PC-3 (cell line): ENCODE measurements at places on chromosomes 7 and 10.

DNA sequence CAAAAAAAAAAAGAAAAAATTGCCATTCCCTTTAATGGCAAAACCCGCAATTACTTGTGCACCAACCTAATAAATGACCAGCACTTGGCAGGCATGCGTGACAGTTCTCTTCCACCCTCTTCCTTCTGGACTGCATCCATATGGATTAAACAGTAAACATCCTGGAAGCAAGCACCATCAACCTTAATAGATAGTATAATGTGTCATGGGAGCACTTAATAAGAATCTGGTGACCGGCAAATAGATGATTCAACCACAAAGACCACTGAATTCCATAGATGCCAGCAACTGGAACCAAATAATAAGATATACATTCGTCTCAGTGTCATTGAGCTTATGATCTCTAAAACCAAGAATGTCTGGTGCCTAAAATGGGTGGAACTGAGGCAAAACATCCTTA is 610.2 kb downstream of the CALN1 start:
- no peak for DNase-seq

GRCh38 chr7:103576641-103577040 is 130.6 kb upstream of the SLC26A5 start:
- DNase-seq: no peak

DNA sequence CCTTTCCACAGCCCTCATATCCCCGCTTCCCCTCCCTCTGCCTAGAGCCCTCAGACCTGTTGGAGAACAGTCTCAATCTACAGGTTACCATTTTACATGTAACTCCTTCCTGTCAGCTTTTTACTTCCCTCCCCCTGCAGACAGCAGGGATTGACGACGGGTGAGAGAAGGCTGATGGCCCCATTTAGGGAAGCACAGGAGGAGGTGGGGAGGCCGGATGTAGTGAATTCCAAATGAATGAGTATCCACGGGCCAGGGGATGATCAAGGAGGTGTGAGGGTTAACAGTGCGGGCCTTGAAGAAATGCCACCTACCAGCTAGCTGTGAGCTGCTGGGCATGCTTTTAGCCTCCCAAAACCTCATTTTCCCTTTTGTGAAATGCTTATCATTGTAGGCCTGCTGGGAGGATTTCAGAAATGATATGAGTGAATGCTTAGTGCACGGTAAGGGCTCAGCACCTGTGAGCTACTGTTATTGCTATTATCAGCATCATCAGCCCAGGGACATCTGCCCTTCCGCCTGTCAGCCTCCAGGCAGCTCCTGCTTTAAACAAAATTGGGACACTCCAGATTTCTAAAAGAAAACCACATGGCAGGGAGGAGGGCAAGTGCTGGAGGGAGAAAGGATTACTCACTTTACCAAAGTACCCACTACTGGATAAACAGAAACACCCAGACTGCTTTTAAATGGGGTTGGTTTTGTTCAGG is 6.5 kb upstream of the NANOS1 start:
- peak; percentile 82 for DNase-seq

DNA sequence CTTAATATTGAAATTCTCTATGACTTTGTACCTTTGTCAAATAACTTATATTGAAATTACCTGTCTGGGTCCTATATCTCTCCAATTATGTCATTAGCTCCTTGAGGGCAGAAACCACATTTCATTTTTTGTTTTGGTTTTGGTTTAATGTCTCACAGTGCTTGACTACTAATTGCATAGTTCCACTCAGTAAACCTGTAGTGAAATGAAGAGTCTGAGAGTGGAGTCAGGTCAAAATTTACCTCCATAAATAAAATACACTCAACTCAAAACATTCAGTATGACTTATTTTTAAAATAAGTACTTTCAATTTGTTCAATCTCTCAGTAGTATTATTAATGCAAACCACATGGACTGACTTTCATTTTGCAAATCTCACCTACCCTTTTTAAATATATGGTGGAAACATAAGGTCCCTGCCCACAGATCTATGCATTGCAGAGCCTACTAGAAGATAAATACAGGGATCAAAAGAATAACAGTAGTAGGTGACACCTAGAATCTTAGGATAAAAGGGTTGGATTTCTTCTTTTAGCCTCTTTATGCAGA is 32.5 kb downstream of the PDE1C start:
- DNase-seq: no peak

DNA sequence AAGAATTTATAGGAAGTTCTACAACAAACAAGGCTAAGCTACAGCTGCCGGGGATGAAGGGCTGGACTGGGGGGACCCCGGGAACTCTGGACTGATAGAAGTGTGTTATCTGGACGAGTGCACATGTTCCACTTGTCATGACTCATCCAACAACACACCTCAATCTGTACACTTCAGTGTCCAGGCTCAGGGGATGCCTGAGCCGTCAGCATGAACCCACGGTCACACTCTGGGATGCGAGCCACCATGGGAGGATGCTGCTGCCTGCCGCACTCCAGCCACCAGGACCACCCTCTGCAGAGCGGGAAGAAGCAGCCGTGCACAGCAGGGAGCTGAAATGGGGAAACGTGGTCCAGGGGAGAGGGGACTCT is 67.5 kb downstream of the MAD1L1 start:
- DNase-seq: no peak

GRCh38 chr10:79022565-79023230 is 46.1 kb upstream of the ZMIZ1 start:
- peak; percentile 63 for DNase-seq

GRCh38 chr10:58438340-58438871 is 53.2 kb downstream of the TFAM start:
- DNase-seq: peak; percentile 66

- no peak for DNase-seq
These were observed 94.2 kb upstream of the CXCL12 start for GRCh38 chr10:44478876-44479705.

GRCh38 chr7:137360087-137360679 is 16.6 kb upstream of the PTN start:
- DNase-seq: peak; percentile 15

DNA sequence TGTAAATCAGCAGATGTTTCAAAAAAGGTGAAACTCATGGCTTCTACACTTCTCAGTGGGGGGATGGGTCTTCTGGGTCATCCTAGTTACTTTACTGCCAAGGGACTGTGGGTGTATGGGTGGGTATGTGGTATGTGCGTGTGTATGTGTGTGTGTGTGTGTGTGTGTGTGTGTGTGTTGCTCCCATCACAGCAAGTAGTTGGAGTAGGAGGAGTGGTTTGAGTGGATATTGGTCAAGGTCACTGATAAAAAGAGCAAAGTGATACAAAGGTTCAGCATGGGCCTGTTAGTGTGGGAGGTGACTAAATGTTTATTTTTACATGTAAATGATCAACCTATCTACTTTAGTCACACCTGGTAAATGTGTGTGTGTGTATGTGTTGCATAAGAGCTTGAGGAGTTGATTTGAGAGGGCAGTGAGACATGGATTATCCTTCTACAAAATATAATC is 11.8 kb upstream of the COBL start:
- no peak for DNase-seq

- no peak for DNase-seq
These were observed 31.4 kb upstream of the DLX6 start for GRCh38 chr7:96973986-96974385.

DNA sequence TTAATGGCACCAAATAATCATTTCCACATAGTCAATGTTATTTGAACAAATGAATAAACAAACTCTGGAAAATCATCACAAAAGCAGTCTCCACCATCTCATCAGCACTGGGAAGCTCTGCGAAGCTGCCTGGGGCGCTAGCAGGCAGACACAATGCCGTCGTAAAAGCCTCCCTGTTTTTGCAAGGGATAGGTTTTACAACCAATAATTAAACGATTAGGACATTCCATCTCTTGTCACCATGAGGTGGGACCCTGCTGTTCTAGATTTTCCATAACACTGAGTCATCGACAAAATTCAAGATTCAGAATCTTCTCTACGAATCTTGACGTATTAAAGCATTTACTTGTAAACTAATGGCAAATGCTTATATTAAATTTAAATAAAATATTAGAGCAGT is 172.8 kb upstream of the AKR1E2 start:
- DNase-seq: no peak

- DNase-seq: peak; percentile 69
These were observed 494.0 kb downstream of the TNS3 start for GRCh38 chr7:47087866-47088265.

DNA sequence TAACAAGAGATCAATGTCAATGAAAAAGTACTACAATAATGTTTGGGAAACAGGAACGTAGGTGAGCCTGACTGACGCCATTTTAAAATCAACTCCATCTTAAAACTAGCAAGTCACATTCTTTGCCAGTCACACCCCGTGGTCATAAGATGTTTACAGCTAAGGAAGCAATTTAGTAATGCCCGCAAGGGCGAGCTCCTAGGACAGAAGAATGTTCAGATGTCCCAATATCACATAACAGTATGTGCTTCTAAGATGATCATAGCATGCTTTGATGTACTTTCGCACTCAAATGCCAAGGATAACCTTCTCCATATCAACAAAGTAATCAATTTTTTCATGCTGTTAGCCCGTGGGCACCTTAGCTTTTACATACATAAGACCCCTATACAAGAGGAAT is 113.8 kb upstream of the EGFR start:
- no peak for DNase-seq

GRCh38 chr7:45597286-45597984 is 23.3 kb downstream of the ADCY1 start:
- no peak for DNase-seq
